ENCODE measurements at places on chromosomes 6 and 20.

GRCh38 chr20:5364136-5364821 is 47.5 kb upstream of the PROKR2 start:
- DNase-seq, result no peak

DNA sequence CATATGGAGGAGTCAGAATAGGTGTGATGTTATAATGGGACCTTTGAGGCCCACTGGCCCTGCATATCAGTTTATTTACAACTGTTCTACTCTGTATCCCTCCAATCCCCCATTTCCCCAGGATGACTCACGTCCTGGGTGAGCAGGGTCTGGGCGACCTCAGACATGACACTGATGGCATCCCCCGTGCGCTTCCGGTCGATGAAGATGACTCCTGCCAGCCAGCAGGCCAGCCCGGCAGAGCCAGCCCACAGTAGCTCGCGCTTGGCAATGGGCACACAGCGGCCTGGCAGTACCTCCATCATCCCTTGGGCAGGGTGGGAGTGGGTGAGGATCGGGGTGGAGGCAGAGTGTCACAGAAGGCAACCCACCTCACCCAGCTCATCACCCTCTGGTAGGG is 5.6 kb downstream of the AGPAT1 start:
- no peak for DNase-seq

DNA sequence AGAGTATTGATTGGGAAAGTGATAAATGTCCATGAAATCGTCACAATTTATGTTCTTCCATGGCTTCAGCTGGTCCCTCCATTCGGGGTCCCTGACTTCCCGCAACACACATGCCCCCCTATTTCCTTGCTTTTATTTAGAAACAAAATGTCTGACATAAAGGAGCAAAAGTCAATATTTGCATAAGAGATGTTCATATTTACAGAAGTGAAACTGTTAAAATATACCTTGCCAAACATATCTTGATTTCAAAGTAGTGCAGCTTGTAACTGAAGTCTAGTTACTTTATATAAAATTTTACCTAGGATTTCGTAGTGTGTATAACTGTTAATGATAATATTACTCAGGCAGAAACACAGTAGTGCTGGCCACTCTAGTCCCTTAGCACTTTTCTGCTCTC is 548.9 kb upstream of the ADGRB3 start:
- DNase-seq, result no peak

- DNase-seq, result no peak
These were observed 88.2 kb downstream of the COL12A1 start for GRCh38 chr6:75117701-75118100.

DNA sequence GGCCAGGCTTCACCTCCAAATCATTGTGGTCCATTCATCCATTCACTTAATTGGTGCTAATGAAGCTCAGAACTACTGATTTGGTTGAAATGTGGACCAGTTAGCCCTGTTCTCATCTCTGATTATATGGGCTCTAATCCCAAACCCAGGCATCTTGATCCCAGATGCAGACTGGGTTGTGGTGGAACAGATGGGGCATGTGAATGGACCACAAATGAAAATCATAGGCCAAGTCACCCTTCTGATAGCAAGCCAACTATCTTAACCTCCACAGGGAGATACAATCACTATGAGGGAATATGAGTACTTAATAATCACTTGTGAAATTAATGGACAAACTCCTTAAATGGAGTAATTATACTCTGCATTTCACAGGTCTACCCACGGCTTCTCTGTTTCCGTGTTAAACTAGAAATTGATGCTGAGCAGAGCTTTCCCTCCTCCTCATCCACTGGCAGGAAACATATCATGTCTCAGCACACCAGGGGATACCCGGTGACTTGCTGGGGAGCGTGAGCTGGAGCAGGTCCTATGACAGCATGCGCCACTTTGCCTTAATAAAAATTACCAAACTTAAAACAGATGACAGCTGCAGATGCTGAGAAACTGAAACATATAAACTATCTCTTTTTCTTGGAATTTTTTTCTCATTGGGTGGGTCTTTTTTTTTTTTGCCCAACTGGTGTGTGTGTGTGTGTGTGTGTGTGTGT is 108.8 kb upstream of the HEY2 start:
- no peak for DNase-seq

GRCh38 chr6:24595910-24596525 is 50.0 kb downstream of the KIAA0319 start:
- DNase-seq, result no peak

GRCh38 chr20:57883761-57884160 is 173.9 kb upstream of the PMEPA1 start:
- no peak for DNase-seq

GRCh38 chr6:15485936-15486335 is 176.9 kb downstream of the DTNBP1 start:
- no peak for DNase-seq

DNA sequence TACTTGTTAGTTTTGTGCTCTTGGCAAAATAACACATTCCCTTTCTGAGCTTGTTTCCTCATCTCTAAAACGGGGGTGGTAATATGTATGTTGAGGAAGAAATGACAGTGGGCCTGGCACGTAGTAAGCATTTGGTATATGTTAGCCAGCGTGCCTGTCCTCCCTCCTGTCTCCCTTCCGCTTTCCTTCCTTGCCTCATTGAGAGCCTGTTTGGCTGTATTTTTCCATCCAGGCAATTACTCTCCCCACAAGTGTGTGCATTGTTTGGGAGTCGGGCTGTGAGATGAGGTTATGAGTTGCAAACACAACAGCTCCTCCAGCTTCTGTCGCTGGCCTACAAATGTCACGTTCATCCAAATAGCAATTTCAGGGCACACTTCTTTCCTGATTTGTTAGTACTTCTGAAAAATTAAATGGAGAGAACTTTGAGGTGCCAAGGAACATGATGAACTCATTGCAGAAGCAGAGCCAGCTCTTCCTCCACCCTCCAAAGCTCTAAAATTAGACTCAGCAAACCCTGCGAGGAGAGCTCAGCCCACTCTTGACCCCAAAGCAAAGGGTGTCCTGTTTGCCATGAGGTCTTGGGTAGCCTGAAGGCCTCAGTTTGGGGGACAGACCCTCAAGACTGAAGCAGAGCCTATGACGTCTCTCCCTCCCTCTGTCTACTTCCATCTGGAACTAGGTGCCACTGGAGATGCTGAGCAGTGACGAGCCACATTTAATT is 50.7 kb upstream of the TOX2 start:
- no peak for DNase-seq

DNA sequence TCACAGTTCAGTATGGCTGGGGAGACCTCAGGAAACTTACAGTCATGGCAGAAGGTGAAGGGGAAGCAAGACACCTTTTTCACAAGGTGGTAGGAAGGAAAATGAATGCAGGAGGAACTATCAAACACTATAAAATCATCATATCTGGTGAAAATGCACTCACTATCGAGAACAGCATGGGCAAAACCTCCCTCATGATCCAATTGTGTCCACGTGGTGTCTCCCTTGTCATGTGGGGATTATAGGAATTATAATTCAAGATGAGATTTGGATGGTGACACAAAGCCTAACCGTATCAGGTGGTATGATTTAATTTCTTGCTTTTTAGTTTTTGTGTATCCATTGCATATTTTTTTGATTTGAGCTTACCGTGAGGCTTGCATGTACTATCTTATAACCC is 133.2 kb upstream of the SYNCRIP start:
- no peak for DNase-seq

DNA sequence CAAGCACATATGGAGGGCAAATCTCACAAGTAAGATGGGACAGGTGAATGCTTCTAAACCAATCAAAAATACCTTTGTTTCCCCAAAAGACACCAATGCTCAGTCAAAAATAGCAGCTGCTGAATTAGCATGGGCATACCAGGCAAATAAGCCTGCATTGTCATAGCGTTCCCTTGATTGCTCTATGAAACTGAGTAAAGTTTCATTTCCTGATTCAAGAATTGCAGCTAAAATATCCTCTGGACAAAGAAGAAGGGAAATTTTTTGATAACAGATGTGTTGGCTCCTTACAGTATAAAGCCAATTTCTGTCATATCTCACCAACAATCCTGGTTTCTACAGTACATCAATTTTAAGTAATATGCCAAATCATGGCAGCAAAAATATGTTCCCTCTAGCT is 3.3 kb upstream of the TMEM14A start:
- DNase-seq, result no peak

DNA sequence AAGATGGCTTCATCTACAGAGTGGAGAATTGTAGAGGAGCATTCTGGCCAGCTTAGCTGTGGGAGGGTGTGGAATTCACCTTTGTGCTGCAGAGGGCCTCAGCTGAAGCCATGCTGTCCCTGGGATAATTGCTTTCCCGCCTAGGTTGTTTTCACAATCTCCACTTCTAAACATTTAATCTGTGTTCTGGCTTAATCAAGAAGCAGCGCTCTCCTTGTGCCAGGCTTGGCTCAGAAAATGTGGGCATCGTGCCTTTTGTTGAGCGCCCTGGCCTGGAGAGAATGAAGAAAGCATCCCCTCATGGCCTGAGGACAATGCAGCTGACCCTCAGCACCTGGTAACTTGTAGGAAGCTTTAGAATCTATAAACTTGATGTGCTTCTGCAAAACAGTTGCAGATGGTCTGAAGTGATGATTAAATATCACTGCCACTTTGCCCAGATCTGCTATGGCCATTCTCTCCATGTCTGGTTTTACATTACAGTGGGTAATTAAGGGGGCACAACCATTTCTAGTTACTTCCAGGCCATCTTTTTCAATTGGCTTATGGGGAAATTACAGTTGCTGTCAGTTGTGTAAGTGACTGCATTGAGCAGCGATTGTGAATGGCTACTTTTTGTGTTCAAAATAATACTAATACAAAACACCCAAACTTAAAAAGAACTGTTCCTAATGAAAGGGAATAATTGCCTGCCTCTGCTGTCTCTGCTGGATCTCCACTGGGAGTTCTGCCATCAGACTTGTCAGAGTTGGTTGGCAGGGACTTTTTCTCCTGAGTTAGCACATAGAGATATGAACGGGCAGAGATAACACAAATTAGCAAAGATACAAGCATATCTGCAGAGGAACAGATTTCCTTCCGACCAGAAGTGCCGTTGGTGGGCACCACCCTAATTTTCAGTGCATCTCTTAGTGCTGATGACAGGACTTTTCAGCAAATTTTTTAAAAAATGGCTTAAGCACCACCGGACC is 18.4 kb downstream of the CTNNBL1 start:
- DNase-seq, result no peak

GRCh38 chr6:53347250-53347920 is 1.4 kb downstream of the ELOVL5 start:
- DNase-seq, result peak; percentile 60

- no peak for DNase-seq
These were observed 83.9 kb upstream of the SIRPG start for GRCh38 chr20:1741309-1742048.

GRCh38 chr6:16691324-16691723 is 69.9 kb downstream of the ATXN1 start:
- no peak for DNase-seq

- DNase-seq, result no peak
These were observed 58.7 kb downstream of the RALY start for GRCh38 chr20:34052414-34052813.

DNA sequence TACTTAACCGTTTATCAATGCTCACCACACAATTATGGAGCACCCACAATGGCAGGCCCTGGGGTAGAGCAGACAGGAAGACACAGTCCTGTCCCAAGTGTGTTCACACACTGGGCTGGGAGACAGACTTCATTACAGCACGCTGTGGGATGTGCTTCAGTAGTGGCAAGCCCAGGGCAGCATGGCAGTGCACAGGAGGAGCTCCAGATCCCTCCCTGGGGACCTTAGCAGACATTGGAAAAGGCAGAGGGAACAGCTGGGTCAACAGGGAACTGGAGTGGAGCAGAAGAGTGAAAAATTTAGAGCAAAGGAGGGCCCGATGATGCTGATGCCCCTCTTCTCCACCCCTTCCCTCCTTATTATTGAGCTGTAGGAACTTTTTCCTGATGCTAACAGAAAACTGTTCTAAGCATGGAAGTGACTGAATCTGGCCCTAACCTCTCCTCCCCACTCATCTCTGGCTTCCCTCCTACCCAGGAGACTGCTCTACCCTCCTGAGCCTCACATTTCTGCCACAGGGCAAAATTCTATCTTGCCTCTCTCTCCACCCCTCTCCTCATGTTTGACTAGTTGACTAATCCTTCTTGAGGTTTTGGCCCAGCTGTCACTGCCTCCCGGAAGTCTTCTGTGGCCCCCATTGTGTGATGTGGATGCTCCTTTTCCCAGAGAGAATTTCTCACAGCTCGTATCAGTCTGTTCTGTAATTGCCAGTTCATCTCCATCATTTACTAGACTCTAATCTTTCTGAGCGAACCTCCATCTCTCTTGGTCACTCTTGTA is 41.3 kb upstream of the NOP56 start:
- DNase-seq, result no peak

GRCh38 chr20:370151-370600 is 10.4 kb upstream of the TRIB3 start:
- no peak for DNase-seq

DNA sequence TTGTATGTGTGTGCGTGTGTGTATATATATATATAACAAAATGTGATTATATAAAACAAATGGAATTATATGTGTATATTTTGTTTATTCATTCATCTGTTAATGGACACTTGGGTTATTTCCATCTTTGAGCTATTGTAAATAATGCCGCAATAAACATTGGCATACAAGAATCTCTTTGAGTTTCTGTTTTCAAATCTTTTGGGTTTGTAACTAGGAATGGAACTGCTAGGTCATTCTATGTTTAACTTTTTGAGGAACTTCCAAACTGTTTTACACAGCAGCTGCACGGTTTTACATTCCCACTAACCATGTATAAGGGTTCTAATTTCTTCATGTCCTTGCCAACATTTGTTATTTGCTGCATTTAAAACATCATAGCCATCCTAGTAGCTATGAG is 39.9 kb upstream of the TGM2 start:
- no peak for DNase-seq

DNA sequence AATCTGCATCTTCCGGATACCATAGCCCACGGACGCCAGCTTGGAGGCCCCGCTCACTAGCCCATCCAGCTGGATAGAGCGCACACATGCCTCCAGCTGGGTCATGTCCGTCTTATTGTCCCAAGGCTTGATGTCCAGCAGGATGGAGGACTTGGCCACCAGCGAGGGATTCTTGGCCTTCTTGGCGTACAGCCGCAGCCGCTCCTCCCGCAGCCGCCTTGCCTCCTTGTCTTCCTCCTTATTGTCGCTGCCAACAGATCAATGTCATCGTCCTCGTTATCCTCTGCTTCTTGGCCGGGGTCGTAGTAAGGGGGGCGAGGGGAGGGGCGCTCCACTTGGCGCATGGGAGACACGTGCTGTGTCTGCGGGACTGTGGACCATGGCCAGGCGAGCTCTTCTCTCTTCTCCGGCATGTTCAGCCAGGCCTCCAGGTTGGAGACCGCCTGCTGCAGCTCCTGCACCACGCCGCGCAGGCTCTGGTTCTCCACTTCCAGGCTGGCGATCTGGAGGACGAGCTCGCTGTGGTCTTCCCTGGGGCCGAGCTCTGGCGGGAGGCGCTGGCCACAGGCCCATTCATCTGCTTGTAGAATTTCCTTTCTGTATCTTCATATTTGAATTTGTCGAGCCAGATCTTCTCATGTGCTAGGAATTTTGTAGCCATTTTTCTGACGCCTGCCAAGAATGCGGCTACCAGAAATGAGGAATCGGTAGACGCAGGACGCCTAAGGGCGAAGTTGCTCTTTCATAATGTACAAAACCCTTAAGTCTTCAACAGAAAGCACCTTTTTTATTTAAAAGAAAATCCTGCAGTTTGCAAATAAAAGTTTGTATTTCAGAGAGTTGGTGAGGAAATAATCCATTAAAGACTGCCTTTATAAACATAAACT is 60.1 kb upstream of the PTPRK start:
- no peak for DNase-seq

- DNase-seq, result no peak
These were observed 103.7 kb upstream of the SOX4 start for GRCh38 chr6:21489826-21490225.
